ENCODE measurements at places on chromosomes 5 and 9.
A peak's percentile ranks its signal among the peaks of the same experiment; 100 is the strongest.

- DNase-seq: peak; percentile 35
Measured at GRCh38 chr5:156835905-156836304, 14.2 kb upstream of the PPP1R2B start.

DNA sequence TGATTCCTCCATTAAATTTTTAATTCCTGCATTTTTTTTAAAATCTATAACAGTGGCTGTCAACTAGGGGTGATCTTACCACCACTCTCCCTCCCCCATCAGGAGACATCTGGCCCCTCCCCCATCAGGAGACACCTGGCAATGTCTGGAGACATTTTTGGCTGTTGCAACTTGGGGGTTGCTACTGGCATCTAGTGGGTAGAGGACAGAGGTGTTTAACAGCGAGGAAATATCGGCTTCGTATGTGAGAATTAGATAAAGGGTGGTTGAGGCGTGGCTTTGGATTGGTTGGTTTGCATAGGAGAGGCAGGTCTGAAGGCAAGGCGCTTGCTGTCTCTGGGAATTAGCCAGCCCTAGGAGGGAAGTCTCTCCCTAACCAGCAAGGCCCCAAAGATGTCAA is 10.5 kb downstream of the CDHR2 start:
- DNase-seq: peak; percentile 58

GRCh38 chr9:86116425-86116824 is 17.1 kb upstream of the GOLM1 start:
- no peak for DNase-seq

DNA sequence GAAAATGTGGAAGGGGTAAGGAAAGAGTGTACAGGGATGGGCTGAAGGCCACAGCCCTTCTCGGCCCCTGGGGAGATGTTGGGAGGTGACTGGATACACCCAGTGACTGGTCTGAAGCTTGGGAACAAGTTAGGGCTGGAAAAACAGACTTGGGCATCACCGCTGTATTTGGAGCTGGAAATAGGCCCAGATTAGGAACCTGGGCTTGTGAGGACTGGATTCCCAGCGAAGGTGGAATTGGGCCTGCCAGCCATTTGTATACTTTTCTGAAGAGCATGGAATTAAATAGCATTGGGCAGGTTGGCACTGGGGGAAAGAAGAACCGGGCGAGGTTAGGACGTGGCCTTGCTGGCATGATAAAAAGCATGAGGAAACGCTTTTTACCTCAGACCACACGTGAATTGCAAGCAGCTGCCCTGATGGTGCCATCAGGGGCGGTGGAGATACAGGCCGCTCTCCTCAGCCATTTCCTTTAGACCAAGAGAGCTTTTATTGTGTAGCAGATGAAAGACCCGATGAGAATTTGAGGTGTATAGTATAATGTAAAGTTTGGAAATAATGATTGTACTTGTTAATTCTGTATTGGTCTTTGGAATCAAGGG is 37.8 kb downstream of the OTULIN start:
- DNase-seq: no peak

DNA sequence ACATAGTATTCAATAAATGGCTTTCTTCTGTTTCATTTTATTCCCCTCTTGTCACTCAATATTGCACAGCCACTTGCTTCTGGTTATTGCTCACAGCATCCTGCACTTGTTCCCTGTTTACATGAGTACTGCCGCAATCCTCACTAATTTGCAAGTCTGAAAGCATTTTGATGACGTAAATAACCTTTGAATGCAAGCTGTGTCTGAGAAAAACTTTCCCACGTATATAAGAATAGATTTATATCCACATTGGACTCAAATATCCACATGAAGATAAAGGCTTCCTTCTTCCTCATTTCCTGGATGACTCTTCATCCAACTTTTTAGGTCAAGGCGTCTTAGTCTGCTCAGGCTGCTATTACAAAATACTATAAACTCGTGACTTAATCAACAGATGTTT is 88.2 kb upstream of the DAP start:
- no peak for DNase-seq

DNA sequence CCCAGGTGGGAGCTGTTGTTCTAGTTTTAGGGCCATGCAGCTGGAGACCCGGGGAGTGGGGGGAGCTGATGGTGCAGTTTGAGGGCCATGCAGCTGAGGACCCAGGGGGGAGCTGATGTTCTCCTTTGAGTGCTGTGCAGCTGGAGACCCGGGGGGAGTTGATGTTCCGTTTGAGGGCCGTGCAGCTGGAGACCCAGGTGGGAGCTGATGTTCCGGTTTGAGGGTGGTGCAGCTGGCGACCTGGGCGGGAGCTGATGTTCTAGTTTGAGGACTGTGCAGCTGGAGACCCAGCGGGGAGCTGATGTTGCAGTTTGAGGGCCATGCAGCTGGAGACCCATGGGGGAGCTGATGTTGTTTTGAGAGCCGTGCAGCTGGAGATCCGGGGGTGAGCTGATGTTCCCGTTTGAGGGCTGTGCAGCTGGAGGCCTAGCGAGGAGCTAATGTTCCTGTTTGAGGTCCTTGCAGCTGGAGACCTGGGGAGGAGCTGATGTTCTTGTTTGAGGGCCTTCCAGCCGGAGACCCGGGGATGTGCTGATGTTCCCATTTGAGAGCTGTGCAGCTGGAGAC is 14.6 kb downstream of the PDCD6 start:
- no peak for DNase-seq

DNA sequence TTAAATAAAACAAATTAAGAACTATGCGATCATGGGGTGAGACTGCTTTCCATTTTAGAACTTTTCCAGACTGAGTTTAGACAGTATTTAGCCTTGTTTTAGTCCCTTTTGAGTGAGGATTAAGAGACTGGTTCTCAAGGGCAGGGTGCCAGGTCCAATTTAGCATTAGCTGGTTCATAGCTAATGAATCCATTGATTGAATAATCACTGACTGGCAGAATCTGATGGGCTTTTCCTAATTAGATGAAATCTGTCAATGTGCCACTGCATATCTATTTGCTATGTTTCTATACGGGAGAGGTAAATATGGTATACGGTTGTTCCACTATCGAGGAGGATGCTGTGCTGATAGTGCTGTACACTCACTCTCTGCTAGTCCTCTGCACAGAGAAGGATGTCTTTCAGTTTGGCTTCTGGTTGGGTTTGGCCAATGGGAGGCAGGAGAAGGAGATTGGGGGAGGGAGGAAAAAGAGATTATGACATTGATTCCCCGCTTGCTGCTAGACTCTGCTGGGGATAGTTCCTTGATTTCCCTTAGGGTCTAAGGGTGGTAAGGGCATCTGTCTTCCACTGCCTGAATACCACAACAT is 496.6 kb downstream of the CTNND2 start:
- DNase-seq: no peak

GRCh38 chr9:88235615-88236014 is 97.3 kb upstream of the SPATA31C2 start:
- DNase-seq: no peak

Measured in CD4-positive, alpha-beta T cell treated with Interleukin-17A for 1 hour (primary cell).